ENCODE measurements at places on chromosomes 12 and 14. TPM values are rescaled to one million over a fixed set of nuclear protein-coding genes. Genes with fewer than 3 reads are reported as not detected.

GRCh38 chr12:64566831-64567517, 43.3 kb upstream of the RASSF3 start:
- no peak for DNase-seq

DNA sequence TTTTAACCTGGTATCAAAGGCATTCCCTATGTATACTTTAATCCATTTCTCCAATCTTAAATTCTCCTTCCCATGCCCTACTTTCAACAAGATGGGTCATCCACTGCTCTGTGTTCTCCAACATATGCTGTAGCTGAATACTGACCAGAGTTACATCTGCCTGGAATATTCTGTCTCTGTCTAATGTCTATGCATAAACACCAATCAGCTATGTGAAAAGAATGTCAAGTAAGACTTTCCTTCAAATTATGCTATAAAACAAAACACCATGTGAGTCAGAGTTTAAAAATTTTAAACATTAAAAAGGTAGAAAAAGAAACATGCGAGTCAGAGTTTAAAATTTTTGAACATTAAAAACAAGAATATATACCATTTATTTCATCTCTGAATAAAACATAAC, 19.3 kb downstream of the NT5DC3 start:
- no peak for DNase-seq

The CFAP54 gene
- polyA plus RNA-seq, result 4.7 TPM

DNA sequence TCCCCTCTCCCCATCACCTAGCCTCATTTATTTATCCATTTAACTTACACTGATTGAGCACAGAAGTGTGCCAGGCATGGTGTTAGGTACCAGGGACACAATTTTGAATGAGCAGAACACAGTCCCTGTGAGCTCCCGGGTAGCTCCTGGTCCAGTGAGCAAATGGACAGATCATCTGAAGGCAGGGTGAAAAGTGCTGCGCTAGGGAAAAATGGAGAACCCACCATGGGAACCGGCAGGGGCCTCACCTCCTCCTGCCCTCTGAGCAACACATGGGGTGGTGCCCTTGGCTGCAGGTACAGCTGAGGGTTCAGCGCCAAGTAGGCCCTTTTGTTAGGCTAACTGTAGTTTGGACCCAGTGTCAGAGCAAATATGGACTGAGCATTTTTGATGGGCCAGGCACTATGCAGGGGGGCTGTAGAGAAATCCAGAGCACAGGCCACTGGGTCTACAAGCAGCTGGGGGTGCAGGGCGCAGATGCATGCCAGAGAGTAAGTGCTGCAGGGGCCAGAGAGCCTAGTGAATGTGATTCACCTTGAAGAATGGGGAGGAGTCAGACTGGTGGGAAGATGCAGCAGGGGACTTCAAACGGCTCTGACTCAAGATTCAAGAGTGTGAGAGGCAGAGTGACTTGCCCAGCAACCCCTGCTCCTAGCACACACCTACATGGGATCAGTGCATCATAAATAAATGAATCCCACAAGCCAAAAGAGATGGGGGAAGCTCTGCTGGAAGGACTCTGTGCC, 28.2 kb downstream of the LTBP2 start:
- no peak for DNase-seq

DNA sequence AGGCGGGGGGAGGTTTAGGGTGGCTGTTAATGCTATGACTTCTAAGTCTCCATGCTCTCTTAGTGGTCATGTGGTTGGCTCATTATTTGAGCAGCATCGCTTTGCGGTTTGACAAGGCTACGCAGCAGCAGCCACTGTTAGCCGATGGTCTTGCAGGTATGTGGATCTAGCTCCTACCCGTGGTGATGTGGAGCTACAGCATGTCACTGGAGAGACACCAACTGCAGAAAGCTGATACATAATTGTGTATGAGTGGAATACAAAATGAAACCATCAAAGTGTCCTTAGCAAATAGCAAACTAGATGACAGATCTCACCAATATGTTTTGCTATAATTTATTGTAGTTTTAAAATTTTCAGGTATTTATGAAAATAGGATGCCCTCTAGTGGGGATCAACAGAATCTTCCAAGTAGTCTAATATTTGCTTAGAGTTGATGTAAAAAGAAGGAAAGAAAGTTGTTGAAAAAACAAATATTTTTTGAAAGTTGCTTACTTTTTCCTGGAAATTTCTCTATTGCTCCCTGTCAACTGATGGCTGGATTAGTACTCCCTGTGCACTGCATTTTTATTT, 94.9 kb downstream of the NAV3 start:
- DNase-seq, result peak; percentile 68

The IL31 gene
- polyA plus RNA-seq, result not detected

The GPRC5D gene
- 1.3 TPM for polyA plus RNA-seq

DNA sequence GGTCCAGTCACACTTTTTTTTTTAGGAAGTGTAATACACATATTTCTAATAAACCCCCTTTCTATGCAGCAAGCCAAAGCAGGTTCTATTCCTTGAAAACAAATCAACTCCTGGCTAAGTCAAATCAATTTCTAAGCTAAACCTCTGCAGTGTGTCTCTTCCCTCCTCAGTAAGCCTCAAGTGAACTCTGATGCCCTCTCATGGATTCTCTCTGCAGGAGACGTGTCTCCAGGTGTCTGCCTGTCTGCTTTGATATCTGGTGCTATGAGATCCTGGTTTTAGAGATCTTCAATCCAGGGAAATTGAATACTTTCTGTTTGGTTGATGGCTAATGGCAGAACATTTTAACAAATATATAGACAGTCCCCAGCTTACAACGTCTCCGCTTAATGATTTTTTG, 791.7 kb downstream of the AACS start:
- no peak for DNase-seq

All from renal pelvis (tissue), 12 donors.